ENCODE measurements at places on chromosomes 16 and 17.

- DNase-seq = no peak
Observed at GRCh38 chr17:44628243-44629188, 27.8 kb upstream of the MEIOC start.

- no peak for DNase-seq
Observed at GRCh38 chr17:36205637-36206485, 5.0 kb upstream of the CCL4L2 start.

GRCh38 chr17:1999557-2000251 is 25.4 kb downstream of the RTN4RL1 start:
- no peak for DNase-seq

GRCh38 chr17:34252095-34252443 is 3.0 kb upstream of the CCL2 start:
- no peak for DNase-seq

DNA sequence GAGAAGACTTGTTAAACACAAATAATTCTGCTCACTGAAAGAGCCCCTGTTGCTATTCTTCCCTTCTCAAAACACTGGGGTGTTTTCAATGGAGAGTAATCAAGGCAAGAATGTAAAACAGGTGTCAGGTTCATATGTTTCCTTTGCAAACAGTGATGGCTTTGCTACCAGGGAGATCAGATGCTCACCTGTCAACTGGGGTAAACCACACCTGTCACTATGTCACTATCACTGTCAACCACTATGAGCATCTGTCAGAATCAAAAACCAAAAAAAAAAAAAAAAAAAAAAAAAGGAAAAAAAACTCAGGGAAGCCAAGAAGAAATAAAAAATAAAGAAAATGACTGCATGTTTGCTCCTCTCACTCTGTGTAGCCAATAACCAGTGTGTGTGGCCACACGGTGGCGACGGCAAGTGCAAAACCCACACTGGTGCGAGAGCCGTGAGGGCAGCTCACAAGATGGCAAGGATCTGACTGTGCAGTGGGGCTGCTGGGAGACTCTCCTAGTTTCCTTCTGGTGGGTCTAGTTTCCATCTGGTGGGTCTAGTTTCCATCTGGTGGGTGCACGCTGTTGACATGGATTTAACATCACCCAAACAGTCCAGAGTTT is 22.7 kb downstream of the USP22 start:
- no peak for DNase-seq

Data from T-helper 1 cell (primary cell).